ENCODE measurements at places on chromosomes 6 and 20.

- DNase-seq, result no peak
Observed at GRCh38 chr6:12335131-12335527, 45.0 kb downstream of the EDN1 start.

DNA sequence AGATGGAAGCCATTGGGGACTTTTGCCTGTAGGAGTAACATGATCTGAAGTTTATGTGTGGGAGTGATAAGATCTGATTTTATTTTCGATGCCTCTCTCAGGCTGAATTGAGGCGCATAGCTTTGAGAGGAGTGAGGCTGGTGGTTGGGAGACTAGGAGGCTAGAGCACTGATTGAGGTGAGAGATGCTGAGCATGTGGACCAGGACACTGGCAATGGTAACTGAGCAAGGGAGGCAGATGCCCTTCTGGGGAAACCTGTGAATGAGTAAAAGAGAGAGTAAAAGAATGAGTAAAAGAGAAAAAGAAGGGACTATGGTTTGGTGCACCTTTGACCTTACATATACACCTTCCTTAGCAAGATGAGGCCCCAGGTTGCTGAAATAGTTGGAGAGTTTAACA is 3.0 kb downstream of the RRP36 start:
- DNase-seq, result no peak

GRCh38 chr6:105592329-105592728 is 189.4 kb upstream of the PREP start:
- no peak for DNase-seq

DNA sequence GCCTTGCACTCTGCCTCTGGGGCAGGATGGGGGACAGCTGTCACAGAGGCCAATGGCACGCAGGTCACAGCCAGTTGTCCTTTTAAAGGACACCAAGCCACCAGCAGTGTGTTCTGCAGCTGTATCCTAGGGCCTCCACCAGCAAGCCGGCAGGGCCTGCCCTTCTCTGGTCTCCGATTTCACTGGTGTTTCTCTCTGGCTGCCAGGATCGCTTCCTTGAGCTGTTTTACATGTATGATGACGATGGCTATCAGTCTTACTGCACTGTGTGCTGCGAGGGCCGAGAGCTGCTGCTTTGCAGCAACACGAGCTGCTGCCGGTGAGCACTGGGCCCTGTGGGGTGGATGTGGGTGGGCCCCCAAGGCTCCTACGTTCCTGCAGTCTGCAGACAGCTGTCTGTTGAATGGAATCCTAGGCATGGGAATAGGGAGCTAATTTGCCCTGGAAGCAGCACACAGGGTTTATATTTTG is 22.7 kb upstream of the MAPRE1 start:
- DNase-seq, result no peak

- DNase-seq, result no peak
Observed at GRCh38 chr6:161406646-161407045, 132.8 kb upstream of the AGPAT4 start.

- no peak for DNase-seq
Observed at GRCh38 chr20:62822788-62823651, 6.2 kb downstream of the COL9A3 start.

GRCh38 chr6:132392270-132392646 is 9.0 kb downstream of the MOXD1 start:
- DNase-seq, result no peak

DNA sequence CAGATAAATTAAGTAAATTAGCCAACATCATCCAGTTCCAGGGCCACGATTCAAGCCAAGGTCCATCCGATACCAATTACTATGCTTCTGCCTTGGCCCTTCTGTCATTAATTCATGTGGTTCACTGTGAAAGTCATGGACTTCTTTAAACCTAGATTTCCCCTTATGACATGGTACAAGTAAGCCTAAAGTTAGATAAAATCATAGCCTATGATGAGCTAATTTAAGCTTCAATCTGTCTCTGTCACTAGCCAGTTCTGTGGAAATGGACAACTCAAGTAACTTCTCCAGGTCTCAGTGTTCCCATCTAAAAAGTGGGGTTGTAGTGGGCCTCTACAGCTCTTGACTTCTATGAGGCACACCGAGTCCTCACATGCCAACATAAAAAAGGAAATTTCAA is 225.5 kb upstream of the MARCKS start:
- DNase-seq, result no peak

GRCh38 chr6:157660414-157660813 is 162.6 kb upstream of the SNX9 start:
- DNase-seq, result no peak

GRCh38 chr20:35243986-35244385 is 17.5 kb downstream of the MMP24 start:
- DNase-seq, result no peak

DNA sequence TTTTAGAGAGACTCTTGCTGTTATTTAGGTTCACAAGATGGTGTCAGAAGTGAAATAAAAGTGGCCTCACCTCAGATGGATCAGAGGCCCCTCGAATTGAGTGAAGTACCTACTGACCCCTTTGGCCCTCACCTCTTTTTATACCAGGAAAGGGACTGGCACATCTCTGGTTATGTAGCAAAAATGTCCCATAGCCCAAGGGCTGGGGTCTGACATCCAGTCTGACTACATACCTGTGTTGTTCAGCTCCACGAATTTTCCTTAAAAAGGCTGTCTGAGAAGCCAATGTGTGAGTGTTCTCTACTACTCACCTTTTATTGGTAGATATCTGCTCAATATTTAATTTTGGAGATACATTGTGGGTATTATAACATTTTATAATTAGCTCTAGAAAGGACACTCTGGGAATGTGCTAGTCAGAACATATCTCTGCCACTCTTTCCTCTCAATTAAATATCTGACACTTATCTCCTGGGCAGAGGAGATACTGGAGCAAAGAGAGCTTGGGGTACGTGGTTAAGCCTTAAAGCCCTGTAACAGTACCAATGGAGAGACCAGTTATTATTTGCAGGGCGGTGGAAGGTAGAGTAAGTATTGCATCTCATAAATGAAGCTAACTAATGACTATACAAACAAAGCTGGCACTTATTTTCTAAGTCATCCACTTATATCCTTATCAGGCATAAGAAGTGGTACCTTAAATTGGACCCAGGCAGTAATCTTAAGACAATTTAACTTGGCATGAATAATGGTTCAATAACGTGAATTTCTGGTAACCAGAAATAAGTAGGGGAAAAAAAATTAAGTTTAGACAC is 20.0 kb upstream of the IL22RA2 start:
- DNase-seq, result no peak

- no peak for DNase-seq
Observed at GRCh38 chr6:12656906-12657305, 59.7 kb upstream of the PHACTR1 start.

DNA sequence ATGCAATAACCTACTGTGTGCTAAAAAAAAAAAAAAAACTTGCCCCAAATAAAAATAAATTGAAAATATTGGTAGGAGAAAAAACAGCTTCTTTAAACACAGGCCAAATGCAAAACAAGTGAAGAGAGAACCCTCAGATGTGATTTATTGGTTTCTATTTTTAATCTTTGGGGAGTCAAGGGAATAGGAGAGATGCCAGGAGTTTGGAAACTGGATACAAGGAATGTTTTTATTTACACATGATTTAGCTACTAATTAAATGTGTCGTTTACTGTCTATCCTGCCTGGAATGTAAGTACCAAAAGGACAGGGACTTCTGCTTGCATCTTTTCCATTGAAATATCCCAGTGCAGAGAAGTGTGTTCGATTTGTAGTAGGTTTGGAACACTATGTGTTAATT is 810.7 kb downstream of the MAFB start:
- no peak for DNase-seq

GRCh38 chr20:42360621-42361020 is 742.4 kb upstream of the CHD6 start:
- no peak for DNase-seq

GRCh38 chr6:157791450-157791849 is 31.6 kb upstream of the SNX9 start:
- no peak for DNase-seq

DNA sequence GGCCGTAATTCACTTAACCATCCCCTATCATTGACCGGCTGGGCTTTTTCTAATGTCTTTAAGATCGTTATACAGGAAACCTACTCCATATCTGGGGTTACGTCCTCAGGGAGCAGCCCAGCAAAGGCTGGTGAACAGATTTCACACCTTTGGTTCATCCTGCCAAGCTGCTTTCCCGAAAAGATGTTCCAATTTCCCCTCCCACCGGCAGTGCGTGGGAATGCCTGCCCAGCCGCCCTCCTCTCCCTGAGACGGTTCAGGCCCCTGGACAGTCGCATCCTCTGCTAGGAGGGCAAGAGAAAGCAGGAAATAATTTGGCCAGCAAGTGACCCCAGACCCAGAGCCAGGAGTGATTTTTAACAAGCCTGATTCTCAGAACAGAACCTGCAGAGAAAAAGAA is 16.3 kb downstream of the SIRPA start:
- DNase-seq, result no peak

DNA sequence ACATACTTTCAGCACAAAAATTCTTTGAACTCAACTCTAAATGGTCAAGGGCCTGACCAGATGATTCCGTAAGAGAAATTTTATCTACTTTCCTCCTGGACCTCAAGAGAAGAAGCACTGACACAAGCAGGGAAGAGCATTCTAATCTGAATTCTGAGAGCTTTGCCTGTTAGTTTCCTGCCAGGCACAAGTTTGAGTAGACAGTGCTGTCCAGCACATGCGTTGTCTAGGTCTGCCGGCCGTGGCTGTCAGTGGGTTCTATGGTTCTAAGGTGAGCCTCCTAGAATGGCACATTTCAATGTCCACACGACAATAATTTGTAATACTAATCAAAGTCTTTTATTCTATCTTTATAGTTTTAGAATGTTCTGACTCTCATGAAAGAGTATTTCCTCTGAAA is 91.9 kb downstream of the RFPL4B start:
- no peak for DNase-seq

- DNase-seq, result no peak
Observed at GRCh38 chr6:20498041-20498385, 36.2 kb upstream of the CDKAL1 start.

GRCh38 chr20:22470620-22471026 is 113.7 kb downstream of the FOXA2 start:
- DNase-seq, result no peak

- DNase-seq, result no peak
Observed at GRCh38 chr6:71886184-71887005, at the start of gene RIMS1. Gene RIMS1 (plus strand): TSS chr6:71886550. CDS start chr6:71887024, 474 bp downstream.

DNA sequence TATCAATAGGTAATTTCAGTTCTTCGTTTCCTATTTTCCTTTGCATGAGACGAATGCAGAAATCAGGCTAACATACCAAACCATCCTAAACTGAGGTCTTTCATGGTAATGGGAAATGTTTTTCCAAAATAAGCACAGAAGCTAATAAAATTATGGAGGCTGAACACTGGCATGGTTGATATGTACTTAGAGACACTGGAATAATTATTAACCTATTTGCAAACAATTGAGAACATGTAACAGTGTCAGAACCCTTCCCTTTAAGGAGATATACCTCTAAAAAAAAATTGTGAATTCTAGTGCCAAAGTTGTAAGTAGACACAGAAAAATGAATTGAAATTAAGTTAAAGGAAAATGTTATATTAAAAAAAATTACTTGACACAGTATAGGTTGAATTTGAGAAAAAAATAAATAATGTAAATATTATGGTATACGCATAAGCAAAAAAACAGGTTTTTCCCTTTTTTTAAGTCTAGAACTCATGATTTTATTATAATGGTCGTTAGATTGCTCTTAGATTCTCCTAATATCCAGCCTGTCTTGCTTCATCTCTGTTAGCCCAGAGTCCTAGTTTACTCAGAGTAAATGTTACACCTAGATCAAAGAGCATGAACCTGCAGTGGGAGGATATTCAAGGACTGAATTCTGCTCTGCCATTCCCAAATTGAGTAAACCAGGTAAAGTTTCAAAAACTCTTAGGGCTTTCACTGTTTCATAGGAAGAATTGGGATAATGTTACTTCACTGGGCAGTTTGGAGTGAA is 1.7 kb downstream of the SLC17A2 start:
- DNase-seq, result no peak

- no peak for DNase-seq
Observed at GRCh38 chr20:13173201-13173600, 47.9 kb upstream of the ISM1 start.

DNA sequence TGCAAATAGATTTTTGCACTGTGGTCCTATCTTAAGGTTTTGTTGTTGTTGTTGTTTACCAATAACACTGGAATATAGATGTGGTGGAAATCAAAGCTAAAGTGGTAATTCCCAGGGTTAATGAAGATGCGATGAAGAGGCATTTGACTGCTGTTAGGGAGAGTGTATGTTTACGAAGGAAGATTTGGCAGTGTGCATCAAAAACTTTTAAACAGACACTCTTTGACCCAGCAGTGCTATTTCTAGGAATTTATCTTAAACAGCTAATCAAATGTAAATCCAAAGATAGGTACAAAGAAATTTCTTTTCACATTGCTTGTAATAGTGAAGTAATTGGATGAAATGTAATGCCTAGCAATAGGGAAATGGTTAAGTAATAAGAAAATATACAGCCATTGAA is 34.0 kb downstream of the KDM1B start:
- no peak for DNase-seq

DNA sequence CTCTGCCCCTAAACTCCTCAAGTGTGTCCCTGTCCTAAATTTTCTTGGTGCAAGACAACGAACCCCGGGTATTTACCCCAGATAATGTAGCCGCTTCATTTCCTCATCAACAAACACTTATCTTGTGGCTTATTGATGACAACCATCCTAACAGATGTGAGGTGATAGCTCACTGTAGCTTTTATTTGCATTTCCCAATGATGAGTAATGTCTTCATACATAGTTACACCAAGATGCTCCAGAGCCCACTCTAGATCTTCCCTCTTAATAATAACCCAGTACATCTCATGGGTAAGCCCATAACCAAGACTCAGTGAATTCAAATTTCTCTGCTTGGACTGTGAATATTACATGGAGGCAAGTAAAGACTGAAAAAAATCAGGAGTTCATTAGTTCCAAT is 48.2 kb upstream of the BEND6 start:
- DNase-seq, result no peak

- DNase-seq, result no peak
Observed at GRCh38 chr6:66556936-66557335, 849.9 kb upstream of the EYS start.

- no peak for DNase-seq
Observed at GRCh38 chr20:62957136-62958117, 4.9 kb downstream of the SLC17A9 start.

DNA sequence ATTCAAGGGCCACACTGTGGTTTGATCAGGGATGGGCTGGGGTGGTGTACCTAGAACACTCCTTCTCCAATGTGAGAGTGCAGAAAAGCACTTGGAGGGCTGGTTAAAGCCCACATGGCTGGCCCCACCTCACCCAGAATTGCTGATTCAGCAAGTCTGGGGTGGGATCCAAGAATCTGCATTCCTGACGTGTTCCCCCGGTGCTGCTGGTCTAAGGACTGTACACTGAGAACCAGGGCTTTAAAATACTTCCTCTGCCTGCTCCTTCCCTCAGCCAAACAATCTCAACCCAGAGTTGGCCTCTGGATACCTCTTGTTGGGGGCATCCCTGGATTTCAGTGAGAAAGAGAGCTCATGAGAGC is 13.4 kb upstream of the OCSTAMP start:
- DNase-seq, result no peak

Measured in stimulated activated CD4-positive, alpha-beta T cell treated with anti-CD3 and anti-CD28 coated beads, TNF-alpha, amount 100 ng/mL, for 1 hour (primary cell).